ENCODE measurements at places on chromosomes 12 and 14. TPM values are rescaled to one million over a fixed set of nuclear protein-coding genes. Genes with fewer than 3 reads are reported as not detected.

DNA sequence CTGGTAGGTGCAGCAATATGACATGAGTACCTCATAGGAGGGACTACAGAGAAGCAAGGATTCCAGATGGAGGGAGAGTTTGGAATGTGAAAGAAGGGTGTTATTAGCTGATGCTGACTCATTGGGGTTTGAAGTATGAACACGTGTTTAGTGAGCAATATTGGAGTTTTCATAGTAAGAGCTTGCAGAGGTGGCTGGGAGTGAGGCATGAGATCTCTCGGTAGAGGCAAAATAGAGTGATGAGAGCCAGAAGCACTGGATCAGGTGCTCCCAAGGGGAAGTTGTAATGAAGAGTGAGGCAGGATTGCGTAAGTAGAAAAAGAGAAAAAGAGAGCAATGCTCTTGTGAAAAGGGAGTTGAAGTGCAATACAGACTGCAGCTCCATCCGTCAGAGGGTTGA lies 42.1 kb downstream of the MGST1 start:
- H3K36me3 ChIP-seq = no peaks in the 10 kb centered on the region
- peaks cover 4% of the 10 kb centered on the region for H3K27me3 ChIP-seq
- DNase-seq = no peak
- H3K4me1 ChIP-seq = no peaks in the 10 kb centered on the region
- H3K4me3 ChIP-seq = no peak overlapping the region

GRCh38 chr14:92638904-92639303 lies 109.5 kb downstream of the LGMN start:
- H3K4me3 ChIP-seq = no peak overlapping the region
- H3K27me3 ChIP-seq = no peaks in the 10 kb centered on the region
- DNase-seq = no peak
- no peak overlapping the region for H3K27ac ChIP-seq

- H3K27ac ChIP-seq = no peak overlapping the region
- DNase-seq = no peak
- H3K4me3 ChIP-seq = no peak overlapping the region
- H3K27me3 ChIP-seq = no peaks in the 10 kb centered on the region
- no peaks in the 10 kb centered on the region for H3K4me1 ChIP-seq
These were observed 407.9 kb upstream of the ATXN7L3B start for GRCh38 chr12:74129702-74130101.

GRCh38 chr14:80136358-80136757 lies 74.9 kb downstream of the DIO2 start:
- no peak overlapping the region for H3K27ac ChIP-seq
- H3K4me1 ChIP-seq = no peaks in the 10 kb centered on the region
- H3K27me3 ChIP-seq = no peaks in the 10 kb centered on the region
- DNase-seq = no peak

DNA sequence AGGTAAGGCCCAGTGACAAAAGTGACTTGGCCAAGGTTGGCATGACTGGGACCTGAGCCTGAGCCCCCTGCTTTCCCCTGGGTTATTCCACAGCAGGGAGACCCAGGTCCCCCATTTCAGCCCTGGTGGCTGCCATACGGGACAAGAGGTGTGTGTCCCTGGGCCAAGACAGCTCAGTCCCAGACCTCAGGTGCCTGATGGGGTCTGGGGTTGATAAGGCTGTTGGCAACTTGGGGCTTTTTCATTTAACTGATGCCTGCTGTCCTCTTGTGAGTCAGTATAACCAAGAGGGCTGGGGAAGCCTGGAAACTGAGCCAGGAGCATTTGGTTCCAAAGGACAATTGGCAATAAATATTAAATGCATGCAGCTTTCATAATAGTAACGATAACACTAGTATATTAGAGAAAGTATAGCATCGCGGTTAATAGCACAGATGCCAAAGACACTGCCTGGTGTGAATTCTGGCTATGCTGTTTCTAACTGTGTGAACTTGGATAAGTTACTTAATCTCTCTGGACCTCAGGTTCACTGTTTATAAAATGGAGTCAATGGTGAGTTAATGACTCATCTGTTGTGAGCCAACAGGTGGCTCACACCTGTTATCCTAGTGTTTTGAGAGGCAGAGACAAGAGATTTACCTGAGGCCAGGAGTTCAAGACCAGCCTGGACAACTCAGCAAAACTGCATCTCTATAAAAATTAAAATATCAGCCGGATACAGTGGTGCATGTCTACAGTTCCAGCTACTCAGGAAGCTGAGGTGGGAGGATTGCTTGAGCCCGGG lies 898 bp downstream of the SDSL start:
- no peak for DNase-seq
- H3K4me3 ChIP-seq = no peak overlapping the region
- H3K36me3 ChIP-seq = no peaks in the 10 kb centered on the region
- H3K27me3 ChIP-seq = peaks cover 17% of the 10 kb centered on the region
- H3K27ac ChIP-seq = no peak overlapping the region

- H3K4me3 ChIP-seq = no peak overlapping the region
- peaks cover 15% of the 10 kb centered on the region for H3K27me3 ChIP-seq
- no peaks in the 10 kb centered on the region for H3K36me3 ChIP-seq
- peaks cover 13% of the 10 kb centered on the region for H3K4me1 ChIP-seq
These were observed 1.3 kb upstream of the ADGRD1 start for GRCh38 chr12:130952171-130952954.

DNA sequence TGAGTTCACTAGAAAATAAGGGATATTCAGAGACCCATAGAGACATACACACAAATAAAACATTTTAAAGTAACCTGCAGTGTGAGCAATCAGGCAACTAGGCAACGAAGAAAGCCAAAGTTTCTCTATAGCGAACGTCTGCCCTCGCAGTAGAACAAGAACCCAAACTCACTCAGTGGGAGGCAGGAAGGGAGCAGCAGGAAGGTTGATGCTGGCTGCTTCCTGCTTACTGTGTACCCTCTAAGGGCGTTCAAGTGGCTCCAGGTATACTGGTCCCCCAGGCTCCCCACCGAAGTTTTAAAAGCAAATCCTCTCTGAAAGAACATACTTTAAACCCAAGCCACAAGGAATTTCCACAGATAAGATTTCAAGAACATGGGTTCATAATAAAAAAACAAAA lies 249.3 kb downstream of the FOXN3 start:
- no peaks in the 10 kb centered on the region for H3K27me3 ChIP-seq
- H3K4me3 ChIP-seq = no peak overlapping the region
- DNase-seq = no peak
- peaks cover 69% of the 10 kb centered on the region for H3K36me3 ChIP-seq
- peaks cover 44% of the 10 kb centered on the region for H3K4me1 ChIP-seq

MYF6 gene
- polyA plus RNA-seq = not detected

PZP gene
- 0.29 TPM for polyA plus RNA-seq

LBHD2 gene
- not detected for polyA plus RNA-seq

SLC25A21 gene
- polyA plus RNA-seq = not detected

GDF11 gene
- polyA plus RNA-seq = 0.99 TPM

AICDA gene
- polyA plus RNA-seq = not detected

All from naive thymus-derived CD8-positive, alpha-beta T cell (primary cell).